CD4-positive, alpha-beta T cell treated with Interleukin-17A for 1 hour (primary cell): ENCODE measurements at places on chromosomes 13 and 19.

DNA sequence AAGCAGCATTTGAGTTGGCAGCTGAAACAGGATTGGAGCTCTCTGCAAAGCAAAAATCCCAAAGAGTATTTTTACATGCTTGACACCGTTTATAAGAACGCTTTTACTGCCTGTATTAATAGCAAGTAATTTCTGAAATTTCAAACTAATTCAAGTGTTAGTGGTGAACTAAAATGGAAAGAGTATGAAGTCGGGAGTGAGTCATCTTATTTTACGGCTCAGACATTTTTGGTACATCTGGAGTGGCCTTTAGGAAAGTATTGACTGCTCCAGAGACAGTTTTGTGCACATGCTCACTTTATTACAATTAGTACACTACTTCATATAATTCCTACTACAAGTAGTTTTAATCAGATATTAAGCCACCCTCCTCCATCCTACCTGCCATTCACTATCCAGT is 167.4 kb downstream of the SLITRK6 start:
- no peak for DNase-seq

GRCh38 chr13:51746802-51747201 is 57.2 kb downstream of the DHRS12 start:
- DNase-seq, result no peak

GRCh38 chr13:103255587-103256301 is 189.5 kb upstream of the SLC10A2 start:
- DNase-seq, result no peak

GRCh38 chr13:112869202-112870050 is 99.6 kb upstream of the MCF2L start:
- DNase-seq, result no peak

- DNase-seq, result no peak
These were observed 100.6 kb upstream of the FAM216B start for GRCh38 chr13:42680748-42681147.

- DNase-seq, result peak; percentile 36
These were observed 3.0 kb downstream of the ENOX1 start for GRCh38 chr13:43783820-43784219.

- no peak for DNase-seq
These were observed 51.3 kb downstream of the C13orf46 start for GRCh38 chr13:113922412-113923118.

DNA sequence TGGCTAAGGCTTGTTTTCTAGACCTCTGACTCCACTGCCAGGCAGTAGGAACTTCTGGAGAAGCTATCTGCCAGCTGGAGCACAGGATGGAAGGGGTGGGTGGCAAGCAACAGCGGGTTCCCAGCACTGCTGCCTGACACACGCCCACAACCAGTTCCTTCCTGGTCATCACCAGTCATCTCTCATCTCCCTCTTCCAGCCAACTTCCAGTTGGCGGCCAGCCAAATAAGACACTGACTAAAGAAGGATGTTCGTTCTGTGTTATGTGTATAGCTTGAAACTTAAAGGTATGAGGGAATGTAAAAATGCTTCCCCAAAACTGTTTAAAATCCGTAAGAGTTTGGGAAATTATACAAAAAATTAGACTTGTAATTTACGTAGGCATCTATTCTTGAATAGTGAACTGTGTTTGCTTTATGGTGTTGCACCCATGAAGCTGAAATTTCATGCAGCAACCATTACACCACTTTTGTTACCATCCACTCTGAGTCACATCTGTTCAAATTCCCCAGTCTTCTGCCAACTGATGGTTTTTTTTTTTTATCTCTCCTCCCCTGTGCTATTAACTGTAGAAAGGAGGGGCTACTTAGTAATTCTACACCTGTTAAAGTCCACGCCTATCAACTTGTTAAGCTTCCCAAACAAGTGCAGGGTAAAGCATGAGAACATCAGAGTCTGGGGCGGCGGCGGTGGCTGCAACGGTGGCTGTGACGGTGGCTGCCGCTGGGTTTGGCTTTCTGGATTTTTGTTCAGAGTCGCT is 86.2 kb upstream of the FRY start:
- DNase-seq, result no peak

- DNase-seq, result peak; percentile 95
These were observed 46.9 kb downstream of the KLF2 start for GRCh38 chr19:16371540-16371986.

DNA sequence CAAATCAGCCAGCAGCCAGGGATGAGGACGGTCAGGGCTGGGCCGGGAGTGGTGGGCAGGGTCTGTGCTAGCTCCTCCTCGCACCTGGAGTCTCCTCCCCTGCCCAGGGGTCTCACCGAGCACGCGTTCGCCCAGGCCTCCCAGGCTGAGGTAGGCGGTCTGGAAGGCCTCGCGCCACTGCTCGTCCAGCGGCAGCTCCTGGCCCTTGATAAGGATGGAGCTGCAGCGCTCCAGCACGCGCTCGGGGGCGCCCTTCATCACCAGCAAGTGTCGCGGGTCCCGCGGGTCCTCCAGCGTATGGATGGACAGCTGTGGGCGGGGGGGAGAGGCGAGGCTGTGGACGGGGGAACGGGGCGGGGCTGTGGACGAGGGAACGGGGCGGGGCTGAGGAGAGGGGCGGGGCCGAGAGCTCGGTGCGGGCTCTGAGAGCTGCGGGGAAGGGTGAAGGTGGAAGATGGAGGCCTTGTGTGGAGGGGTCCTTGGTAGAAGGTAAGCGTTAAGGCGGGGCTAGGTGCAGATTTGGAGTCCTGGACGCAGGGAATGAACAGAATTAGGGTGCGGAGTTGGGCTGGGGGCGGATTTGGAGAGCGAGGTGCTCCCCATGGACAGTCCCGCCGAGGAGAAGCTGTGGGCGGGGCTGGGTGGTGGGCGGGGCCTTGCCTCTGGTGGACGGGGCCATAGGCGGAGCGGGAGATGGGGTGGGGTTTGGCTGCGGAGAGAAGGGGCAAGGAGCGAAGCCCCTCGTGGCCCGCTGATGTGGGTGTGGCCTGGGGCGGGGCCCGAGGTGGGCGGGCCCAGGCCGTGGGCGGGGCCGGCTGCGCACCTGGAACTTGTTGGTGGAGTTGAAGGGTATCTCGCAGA is 5.7 kb downstream of the ATP4A start:
- peak; percentile 55 for DNase-seq

DNA sequence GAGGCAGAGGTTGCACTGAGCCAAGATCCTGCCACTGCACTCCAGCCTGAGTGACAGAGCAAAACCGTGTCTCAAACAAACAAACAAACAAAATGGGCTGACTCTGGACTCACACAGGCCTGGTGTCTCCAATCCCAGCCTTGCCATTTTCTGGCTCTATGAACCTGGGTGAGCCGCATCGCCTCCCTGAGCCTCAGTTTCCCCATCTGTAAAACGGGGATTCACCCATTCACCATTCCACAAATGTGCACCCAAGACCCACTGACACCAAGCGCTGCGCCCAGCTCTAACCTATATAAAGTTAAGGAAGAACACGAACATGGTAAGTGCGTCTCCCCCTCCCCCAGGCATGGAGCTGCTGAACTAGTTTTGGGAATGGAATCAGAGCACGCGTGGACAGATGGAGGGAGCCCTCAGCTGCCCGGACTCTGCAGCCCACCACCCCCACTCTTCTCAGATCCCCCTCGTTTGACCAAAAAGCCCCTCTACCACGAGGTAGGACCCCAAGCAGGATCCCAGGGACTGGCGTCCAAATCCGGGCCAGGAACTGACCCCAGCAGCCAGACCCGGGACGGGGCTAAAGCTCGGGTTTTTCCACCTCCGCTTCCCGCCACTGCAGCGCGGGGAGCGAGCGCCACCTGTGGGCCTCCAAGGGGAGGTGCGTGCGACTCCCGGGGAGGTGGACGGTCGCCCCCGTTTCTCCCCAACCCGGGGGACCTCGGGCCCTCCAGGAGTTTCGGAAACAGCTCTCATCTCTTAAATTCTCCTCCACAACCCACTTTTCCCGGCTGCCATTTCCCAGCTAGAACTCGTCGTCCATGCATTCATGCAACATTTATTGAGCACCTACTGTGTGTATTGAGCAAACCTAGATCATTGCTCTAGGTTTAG is 33.0 kb upstream of the ADGRE5 start:
- peak; percentile 65 for DNase-seq

DNA sequence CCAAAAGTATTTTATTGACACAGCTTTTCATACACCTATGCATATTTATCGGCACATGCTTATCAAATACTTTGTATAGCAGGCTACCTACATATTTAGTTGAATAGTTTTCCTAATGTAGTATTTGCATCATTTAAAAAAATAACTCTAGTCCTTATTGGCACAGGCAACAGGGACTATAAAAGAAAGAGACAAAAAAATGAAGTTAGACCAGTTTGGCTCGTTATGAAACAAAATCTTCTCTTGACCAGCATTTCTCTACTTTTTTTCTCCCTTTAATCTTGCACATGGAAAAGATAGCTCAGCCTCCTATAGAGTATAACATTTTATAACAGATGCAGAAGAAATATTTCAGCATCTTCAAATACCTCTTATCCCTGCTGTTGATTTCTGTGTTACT is 794.8 kb upstream of the MIR17HG start:
- no peak for DNase-seq

GRCh38 chr13:30720172-30720869 is 15.0 kb upstream of the ALOX5AP start:
- DNase-seq, result peak; percentile 17

DNA sequence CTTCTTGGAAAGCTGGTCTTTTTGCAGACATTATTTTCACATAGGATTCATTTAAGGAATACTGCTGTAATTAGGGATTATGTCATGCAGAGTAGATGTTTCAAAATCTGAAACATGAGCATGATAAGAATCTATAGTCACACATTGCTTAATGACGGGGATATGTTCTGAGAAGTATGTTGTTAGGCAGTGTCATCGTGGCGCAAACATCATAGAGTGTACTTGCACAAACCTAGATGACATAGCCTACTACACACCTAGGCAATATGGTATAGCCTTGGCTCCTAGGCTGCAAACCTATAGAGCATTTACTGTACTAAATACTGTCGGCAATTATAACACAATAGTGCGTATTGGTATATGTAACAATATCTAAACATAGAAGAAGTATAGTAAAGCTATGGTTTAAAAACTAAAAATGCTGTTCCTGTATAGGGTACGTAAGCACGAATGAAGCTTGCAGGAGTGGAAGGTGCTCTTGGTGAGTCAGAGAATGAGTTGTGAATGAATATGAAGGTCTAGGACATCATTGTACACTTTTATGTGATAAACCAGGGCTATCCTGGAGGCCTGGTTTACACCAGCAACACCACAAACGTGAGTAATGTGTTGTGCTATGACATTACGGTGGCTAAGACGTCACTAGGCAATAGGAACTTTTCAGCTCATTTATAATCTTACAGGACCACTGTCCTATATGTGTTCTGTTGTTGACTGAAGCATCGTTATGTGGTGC is 283.1 kb downstream of the MTUS2 start:
- DNase-seq, result no peak

GRCh38 chr13:19759669-19760068 is 23.1 kb downstream of the PSPC1 start:
- no peak for DNase-seq

DNA sequence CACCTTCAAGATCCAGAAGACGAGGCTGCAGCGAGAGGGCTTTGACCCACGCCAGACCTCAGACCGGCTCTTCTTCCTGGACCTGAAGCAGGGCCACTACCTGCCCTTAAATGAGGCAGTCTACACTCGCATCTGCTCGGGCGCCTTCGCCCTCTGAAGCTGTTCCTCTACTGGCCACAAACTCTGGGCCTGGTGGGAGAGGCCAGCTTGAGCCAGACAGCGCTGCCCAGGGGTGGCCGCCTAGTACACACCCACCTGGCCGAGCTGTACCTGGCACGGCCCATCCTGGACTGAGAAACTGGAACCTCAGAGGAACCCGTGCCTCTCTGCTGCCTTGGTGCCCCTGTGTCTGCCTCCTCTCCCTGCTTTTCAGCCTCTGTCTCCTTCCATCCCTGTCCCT is 7.0 kb upstream of the PGLS start:
- DNase-seq, result no peak

DNA sequence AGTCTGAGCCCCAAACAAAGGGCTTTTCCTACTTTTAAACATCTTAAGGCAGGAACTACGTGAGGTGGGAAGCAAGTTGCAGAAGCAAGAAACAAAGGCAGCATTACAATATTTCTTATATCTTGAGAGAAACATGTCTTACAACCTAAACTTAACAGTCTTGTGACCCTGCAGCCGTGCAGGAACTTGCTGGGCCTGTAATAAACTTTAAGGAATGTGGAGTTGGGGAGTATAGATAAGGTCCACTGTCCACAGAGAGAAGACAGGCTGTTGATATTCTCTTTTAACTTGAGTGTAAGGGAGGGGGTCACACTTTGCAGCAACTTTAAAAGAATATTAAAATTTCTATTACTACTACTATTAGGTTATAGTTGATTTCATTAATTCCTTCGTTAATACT is 214.6 kb upstream of the HTR2A start:
- no peak for DNase-seq

DNA sequence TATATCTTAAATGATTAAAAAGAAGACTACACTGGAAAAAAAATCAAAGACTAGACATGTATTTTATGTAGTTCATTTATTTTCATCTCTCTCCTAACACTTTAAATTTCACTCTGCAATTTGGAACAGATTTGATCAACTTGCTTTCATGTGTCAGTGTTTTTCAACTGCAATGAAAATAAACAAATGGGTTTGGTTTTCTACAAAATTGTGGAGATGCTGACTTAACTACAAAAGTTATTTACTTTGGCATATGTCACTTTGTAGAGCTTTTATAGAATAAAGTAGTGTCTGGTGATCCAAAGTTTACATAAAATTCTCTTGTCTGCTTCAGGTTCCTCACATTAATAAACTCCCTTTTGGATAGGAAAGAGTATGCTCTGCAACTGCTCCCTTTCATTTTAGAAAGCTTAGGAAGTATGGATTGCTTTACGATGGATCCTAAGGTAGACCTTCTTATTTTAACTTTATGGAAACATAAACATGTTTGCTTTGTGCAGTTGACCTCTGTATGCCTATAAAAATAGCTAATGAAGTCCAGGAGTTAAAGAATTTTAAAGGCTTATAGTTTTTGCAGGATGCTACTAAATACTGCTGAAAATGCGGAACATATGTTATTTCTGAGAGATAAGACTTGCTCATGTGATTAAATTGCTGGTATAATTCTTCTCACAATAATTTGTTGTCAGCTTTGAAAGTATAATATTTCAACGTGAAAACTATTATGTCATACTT is 815.9 kb downstream of the PCDH9 start:
- no peak for DNase-seq

GRCh38 chr19:15112385-15112784 is 5.2 kb downstream of the SYDE1 start:
- DNase-seq, result no peak

DNA sequence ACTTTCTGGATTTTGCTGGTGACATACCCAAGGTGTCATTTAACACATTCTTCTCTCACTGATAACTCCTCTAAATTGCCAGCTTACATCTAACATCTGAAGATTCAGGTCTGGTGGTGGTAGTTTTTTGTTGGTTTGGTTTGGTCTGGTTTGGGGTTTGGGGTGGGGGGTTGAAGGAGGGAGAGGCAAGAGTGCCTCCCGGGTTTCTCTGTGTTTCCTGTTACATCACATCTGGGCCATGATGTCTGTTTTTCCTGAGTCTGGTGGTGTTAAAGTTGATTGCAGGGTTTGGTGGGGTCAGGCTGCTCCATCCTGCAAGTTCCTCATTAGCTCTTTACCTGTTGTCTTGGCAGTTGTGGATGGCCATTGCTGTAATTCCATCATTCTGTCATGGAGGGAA is 155.8 kb upstream of the UBL3 start:
- DNase-seq, result no peak
